ENCODE measurements at places on chromosomes 3 and 15.

- no peak for DNase-seq
Measured at GRCh38 chr3:40862946-40863345, 336.4 kb upstream of the CTNNB1 start.

DNA sequence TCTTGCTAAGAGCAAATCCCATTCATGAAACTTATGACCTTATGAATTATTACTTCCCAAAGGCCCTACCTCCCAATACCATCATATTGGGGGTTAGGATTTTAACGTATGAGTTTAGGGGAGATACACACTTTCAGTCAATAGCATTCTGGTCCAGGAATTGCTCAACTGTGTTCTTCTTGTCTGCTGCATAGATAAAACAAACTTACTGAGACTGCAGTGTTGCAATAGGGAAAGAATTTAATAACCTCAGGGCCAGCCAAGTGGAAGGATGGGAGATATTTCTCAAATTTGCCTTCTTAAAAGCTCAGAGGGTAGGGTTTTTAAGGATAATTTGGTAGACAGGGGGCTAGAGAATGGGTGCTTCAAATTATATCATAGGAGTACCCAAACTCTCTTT is 625.8 kb downstream of the OTOL1 start:
- no peak for DNase-seq

DNA sequence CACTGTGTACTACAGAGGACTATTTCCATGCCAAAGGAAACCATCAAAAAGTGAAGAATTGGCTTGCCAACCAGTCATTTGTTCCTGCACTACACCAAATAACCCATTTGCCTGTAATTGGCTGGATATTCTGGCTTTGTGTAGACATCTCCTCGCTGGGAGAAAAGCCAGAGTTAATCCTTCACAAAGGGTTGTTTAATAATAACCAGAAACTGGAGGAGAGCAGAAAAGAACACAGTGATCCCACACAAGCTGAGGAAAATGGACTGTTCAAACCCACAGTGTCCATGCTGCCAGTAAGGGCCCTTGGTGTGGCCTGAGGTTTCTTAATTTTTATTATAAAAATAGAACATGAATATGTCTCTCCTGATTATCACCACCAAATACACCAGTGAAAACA is 294.0 kb downstream of the RORA start:
- DNase-seq: no peak

- DNase-seq: no peak
Measured at GRCh38 chr3:123275691-123276090, 73.9 kb downstream of the SEC22A start.

GRCh38 chr15:75230016-75230343 is 28.2 kb upstream of the GOLGA6C start:
- DNase-seq: no peak
